DMS 273 treated with DMSO at 0.1 percent for 48 hours (cell line): ENCODE measurements at places on chromosomes 3 and 15.

GRCh38 chr3:23611737-23612295 lies 193.9 kb upstream of the UBE2E1 start:
- DNase-seq: no peak

GRCh38 chr3:8625991-8626390 lies 18.6 kb downstream of the SSUH2 start:
- no peak for DNase-seq

GRCh38 chr15:98964466-98965133 lies 43.0 kb downstream of the PGPEP1L start:
- no peak for DNase-seq

DNA sequence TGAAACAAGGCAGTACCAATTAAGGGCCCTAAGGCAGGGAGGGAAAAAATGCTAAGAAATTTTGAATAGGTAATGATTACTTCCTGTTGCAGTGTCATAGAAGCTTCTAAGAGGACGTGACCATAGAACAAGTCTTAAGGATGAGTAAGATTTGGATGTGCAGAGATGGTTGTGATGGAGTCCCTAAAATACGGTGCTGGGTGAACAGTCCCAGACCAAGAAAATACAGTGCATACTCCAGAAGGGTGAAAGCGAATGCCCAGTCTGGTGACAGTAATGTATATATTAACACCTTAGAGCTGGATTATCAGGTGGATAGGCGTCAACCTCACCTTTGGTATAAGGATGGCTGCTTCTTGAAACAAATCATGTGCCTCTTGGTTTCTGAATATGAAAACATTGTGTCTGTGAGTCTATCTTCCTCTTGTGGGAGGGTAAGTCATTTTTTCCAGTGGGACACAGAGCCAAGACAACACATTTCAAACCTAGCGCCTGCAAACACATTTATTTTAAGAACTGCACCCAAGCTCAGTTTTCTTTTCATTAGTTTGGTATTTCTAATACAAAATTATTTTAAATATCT lies 101.2 kb upstream of the TP63 start:
- no peak for DNase-seq
